ENCODE measurements at places on chromosomes 2 and 18.

GRCh38 chr2:42906557-42907411 lies 114.4 kb upstream of the HAAO start:
- no peak for DNase-seq

DNA sequence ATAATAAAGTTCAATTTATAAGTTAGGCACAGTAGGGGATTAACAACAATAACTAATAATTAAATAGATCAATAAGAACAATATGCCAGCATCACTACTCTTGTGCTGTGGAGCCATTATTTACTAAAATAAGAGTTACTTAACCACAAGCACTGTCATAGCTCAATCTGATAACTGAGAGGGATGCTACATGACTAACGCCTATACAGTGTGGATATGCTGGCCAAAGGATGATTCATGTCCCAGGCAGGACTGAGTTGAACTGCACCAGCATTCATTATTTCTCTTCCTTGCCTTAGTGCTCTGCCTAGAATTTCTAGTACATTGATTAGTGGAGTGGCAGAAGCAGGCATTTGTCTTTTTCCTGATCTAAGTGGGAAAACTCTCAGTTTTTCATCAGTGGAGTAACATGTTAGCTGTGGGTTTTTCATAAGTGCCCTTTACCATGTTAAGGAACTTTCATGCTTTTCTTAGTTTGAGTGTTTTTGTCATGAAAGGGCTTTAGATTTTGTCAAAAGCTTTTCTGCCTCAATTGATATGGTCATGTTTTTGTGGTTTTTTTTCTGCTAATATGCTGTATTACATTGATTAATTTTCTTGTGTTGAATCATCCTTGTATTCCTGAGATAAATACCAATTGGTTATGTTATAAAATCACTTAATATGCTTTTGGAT lies 21.7 kb downstream of the KIAA1328 start:
- DNase-seq: no peak

DNA sequence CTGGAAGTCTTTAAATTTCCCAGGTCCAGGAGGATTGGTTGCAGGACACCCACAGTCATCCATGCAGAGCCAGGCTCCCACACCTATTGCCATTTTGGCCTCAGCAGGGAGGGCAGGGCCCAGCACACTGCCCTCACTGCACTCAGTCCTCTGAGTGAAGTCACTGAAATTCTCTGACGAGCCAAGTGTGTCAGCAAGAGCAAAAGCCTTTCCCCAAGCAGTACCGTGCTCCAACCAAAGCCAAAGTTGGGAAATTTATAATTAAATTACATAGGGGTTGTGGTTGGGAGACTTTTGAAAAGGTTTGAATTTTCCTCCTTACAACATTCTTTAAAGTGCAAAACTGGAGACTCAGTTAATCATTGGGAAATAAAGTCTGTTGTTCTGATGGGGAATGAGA lies 98.5 kb upstream of the CD226 start:
- no peak for DNase-seq

GRCh38 chr2:198321522-198322088 lies 517.2 kb downstream of the PLCL1 start:
- DNase-seq: no peak

DNA sequence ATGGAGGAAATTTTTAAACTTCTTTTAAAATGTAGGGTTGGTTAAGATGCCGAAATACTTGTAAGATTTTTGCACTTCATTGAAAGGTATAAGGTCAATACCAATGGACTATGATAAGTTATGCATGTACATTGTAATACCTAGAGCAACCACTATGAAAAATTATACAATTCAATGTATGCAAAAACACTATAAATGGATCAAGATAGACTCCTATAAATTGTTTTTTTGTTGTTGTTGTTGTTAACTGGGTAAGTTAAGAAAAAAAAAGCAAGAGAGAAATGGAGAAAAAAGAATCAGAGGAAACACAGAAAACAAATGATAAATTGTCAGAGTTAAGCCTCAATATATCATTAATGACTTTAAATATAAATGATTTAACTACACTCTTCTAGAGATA lies 421.2 kb downstream of the TMEM182 start:
- no peak for DNase-seq

- DNase-seq: no peak
Measured at GRCh38 chr2:190126798-190127197, 64.3 kb upstream of the MSTN start.

GRCh38 chr2:38509314-38509946 lies 93.3 kb downstream of the HNRNPLL start:
- DNase-seq: no peak

DNA sequence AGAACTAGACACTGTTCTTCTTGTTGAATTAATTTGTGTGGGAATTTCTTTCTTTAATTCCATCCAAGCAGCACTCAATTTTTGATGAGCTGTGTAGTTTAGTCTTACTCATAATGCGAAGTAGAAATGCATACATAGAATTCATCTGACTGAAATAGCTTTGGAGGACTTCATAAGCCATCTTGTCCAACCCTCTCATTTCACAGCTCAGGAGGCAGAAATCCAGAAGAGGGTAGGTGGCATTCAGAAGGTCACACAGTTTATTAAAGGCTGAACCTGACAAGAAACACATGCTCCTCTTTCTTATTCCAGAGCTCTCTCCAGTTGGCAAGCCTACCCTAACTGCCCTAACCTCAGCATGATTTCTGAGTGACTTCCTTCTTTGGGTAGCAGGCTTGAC lies 169.2 kb upstream of the NOSTRIN start:
- DNase-seq: no peak

- no peak for DNase-seq
Measured at GRCh38 chr2:186868344-186868743, 19.4 kb upstream of the ZSWIM2 start.

GRCh38 chr2:17043173-17043572 lies 377.5 kb upstream of the CYRIA start:
- DNase-seq: peak; percentile 24

DNA sequence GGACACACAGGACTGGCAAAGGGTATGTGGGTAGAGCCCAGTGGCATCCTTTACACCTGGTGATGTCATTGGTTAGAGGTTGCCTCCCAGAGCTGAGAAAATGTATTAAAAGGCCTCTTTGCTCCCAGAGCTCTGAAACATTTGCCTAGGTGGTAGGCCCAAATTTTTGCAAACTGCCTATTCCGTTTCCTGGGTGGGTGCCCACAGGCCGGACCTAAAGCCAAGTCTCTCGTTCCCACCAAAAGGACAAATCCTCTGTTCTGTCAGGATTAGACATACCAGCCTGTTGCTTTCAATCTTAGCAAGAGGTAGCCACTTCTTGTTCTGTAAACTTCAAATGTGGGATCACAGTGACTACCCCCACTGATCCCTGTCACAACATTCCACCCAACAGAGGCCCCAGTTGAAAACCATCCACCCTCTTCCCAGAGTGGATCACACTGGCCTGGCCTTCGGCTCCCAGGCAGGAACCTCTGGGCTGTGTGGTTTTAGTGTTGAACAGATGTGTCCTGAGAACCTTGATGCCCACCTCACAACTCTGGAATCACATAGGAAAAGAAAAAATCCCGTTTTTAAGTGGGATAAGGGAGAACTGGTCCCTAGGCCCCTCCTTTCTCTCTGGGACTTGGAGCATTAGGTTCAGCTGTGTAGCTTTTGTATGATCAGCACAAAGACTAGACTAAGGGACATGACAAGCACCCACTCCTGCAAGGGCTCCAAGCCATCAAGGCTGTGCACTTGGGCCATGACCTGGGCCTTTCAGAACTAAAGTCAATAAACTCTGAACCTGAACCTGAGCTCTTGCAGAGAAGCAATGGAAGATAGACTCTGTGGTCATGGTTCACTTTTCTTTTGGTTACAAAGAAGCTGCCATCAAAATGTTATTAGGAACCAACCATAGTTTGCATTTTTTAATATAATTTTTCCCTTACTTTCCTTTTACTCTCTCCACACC lies 211.3 kb downstream of the CYP26B1 start:
- DNase-seq: no peak

GRCh38 chr2:26640331-26640745 lies 828 bp downstream of the CIB4 start:
- DNase-seq: no peak

DNA sequence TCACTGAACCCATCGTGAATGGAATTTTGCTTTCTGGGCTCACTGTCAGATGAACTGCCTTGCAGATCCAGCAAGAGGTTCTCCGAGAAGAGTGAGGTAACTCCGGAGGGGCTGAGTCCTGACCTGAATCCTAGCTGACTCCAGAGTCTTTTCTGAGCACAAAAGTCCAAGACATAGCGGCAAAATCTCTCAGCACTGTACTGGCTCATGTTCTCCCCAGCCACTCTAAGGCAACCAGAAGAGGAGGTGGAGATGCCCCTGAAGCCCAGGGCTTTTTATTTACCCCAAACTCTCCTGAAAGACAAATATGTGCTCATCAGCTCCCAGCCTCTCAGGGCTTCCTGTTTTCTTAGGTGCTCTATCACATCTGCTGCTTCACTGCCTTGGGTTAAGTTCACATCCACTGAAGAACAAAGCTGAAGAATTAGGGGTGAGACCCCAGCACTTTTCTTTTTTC lies 221.8 kb downstream of the MREG start:
- DNase-seq: no peak

DNA sequence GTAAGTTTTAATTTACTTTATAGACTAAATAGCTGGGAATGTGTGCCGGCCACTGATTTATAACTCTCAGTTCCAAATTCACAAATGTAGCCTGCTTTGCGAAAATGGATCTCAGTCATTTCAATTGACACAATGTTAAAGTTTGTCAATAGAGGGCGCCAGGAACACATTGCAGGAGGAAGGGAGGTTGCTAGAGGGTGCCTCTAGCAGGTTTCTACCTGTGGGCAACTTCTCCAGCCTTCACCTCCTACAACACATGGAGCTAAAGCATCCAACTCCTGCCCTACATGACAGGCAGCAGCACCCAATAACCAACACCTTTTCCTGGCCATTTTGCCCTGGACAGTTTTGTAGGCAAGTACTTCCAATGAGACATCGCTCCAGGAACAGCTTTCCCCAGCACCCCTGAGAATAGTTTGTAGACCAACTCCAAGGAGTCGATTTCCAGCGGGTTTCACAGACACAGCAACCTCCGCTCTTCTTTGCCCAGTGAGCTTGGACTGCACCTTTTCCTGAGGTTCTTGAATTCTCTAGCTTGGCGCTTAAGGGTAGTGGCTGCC lies 784.8 kb upstream of the CDH2 start:
- DNase-seq: no peak

DNA sequence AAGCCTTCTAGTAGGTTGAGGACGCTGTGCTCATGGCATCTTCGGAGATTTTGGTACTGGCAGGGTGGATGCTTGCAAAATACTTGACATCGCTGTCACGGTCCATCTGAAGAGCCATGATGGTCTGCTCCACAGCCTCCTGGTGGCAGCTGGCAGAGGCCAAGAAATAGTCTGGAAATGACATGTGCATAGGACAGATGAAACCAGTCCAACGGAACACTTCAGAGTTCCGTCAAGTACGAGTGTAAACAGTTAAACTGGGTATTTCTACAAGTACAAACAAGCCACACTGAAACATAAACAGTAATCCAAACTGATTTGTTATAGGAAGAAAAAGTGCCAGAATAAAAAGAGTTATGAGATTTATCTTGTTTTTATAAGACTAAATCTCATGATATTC lies 66.6 kb downstream of the PPP4R1 start:
- no peak for DNase-seq

- no peak for DNase-seq
Measured at GRCh38 chr2:47236503-47237215, 81.6 kb upstream of the STPG4 start.

DNA sequence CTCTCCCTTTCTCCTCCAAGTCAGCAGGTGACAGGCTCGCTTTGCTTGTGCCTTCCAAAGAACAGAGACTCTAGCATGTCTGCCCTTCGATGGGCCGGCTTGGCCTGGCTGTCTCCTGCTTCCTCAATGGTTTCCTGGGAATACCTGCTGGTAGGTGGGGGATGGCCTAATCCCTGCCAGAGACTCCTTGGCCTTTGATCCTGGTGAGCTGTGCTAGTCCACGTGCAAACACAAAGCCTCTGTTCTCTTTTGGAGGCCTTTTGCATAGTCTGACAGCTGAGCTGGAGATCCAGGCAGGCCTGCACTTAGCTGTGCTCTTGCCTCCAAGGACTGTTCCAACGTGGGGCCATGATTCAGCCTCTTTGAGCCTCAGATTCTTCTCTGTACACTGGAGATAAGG lies 67.6 kb downstream of the ARL4C start:
- DNase-seq: no peak

- DNase-seq: no peak
Measured at GRCh38 chr2:138428710-138429440, 72.7 kb upstream of the SPOPL start.

- DNase-seq: no peak
Measured at GRCh38 chr2:239715606-239716005, 309.5 kb downstream of the NDUFA10 start.

- DNase-seq: no peak
Measured at GRCh38 chr2:66535574-66536289, 100.8 kb downstream of the MEIS1 start.

GRCh38 chr18:986552-986951 lies 81.9 kb downstream of the ADCYAP1 start:
- DNase-seq: no peak

Measured in bone marrow (tissue), 2 donors.